ENCODE measurements at places on chromosomes 1 and 21. TPM values are rescaled to one million over a fixed set of nuclear protein-coding genes. Genes with fewer than 3 reads are reported as not detected.

The BMP8A gene
- not detected for polyA plus RNA-seq

The MATN1 gene
- not detected for polyA plus RNA-seq

The C8B gene
- 0.15 TPM for polyA plus RNA-seq

The SZT2 gene
- polyA plus RNA-seq, result 10.2 TPM

The CACNA1S gene
- polyA plus RNA-seq, result not detected

The KRTAP13-2 gene
- not detected for polyA plus RNA-seq

The CD5L gene
- polyA plus RNA-seq, result not detected

The NIBAN1 gene
- 7.5 TPM for polyA plus RNA-seq

The CELA2A gene
- 3.1 TPM for polyA plus RNA-seq

The OLFM3 gene
- polyA plus RNA-seq, result not detected

The LIPI gene
- not detected for polyA plus RNA-seq

The SH2D2A gene
- polyA plus RNA-seq, result 0.61 TPM

The IL20 gene
- polyA plus RNA-seq, result 0.13 TPM

The ALX3 gene
- polyA plus RNA-seq, result not detected

The SLAMF7 gene
- polyA plus RNA-seq, result 3.7 TPM

The C1orf226 gene
- polyA plus RNA-seq, result 2.4 TPM

The FCRL6 gene
- not detected for polyA plus RNA-seq

The RGL1 gene
- 2.0 TPM for polyA plus RNA-seq

The NBPF3 gene
- polyA plus RNA-seq, result 6.1 TPM

The RGSL1 gene
- not detected for polyA plus RNA-seq

The CNIH3 gene
- polyA plus RNA-seq, result 1.4 TPM

The TBX15 gene
- polyA plus RNA-seq, result not detected

The BCAN gene
- 0.05 TPM for polyA plus RNA-seq

The TMEM9 gene
- polyA plus RNA-seq, result 22.0 TPM

The SFT2D2 gene
- 2.4 TPM for polyA plus RNA-seq

The DISC1 gene
- polyA plus RNA-seq, result 0.43 TPM

The ISG20L2 gene
- 12.3 TPM for polyA plus RNA-seq

The DCDC2B gene
- not detected for polyA plus RNA-seq

The SPRR2G gene
- polyA plus RNA-seq, result 0.75 TPM

The MIXL1 gene
- 0.10 TPM for polyA plus RNA-seq

The TRIM63 gene
- 6.0 TPM for polyA plus RNA-seq

The LCE1C gene
- not detected for polyA plus RNA-seq

The TNFAIP8L2 gene
- 4.1 TPM for polyA plus RNA-seq

The FDPS gene
- 199 TPM for polyA plus RNA-seq

The S1PR1 gene
- 8.4 TPM for polyA plus RNA-seq

The IER5 gene
- 10.4 TPM for polyA plus RNA-seq

The TGFBR3 gene
- polyA plus RNA-seq, result 11.1 TPM

The SAMSN1 gene
- polyA plus RNA-seq, result 4.2 TPM

The SDHC gene
- 70.1 TPM for polyA plus RNA-seq

The HSPA6 gene
- 0.61 TPM for polyA plus RNA-seq

The NTMT2 gene
- polyA plus RNA-seq, result not detected
